ENCODE measurements at places on chromosomes 6 and 20.
A peak's percentile ranks its signal among the peaks of the same experiment; 100 is the strongest.

DNA sequence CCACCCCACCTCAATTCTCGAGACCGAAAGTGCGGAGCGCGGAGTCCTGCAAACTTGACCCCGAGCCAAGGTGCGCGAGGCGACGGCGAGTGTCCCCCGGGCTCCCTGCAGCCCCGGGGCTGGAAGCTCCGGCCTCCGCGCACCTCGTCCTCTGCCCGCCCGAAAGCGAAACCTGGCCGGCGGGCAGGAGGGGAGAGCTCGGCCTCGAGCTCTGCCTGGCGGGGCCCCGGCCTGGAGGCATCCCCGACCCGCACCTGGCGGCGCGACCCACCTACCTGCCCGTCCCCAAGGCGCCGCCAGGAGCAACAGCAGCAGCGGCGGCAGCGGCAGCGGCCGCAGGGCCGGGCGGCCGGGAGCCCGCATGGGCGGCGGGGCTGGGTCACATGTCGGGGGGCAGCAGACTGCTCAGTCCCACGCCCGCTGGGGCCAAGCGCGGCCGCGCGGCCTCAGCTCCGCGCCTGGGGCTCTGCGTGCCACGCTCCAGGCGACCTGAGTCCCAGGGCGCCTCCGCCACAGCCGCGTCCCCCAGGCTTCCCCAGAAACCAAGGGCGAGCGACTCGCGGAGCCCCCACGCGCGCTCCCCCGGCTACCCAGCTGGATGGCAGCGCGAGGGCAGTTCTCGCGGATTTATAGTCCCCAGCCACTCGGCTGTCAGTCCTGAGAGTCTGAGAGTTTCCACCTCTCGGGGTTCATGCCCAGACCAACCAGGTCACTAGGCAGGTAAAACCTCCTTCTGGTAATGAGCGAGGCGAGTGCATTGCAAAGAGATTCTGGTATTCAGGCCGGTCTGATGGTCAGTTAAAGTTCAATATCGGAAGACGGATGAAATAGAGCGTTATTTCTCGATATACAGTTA lies at the start of gene IL20RA:
IL20RA (minus strand) TSS at position 600 of the 856 bp plus-strand sequence; CDS start at position 363, 237 bp downstream.
- DNase-seq = peak; percentile 3

GRCh38 chr20:20259533-20259932 lies 108.4 kb upstream of the INSM1 start:
- DNase-seq = no peak

DNA sequence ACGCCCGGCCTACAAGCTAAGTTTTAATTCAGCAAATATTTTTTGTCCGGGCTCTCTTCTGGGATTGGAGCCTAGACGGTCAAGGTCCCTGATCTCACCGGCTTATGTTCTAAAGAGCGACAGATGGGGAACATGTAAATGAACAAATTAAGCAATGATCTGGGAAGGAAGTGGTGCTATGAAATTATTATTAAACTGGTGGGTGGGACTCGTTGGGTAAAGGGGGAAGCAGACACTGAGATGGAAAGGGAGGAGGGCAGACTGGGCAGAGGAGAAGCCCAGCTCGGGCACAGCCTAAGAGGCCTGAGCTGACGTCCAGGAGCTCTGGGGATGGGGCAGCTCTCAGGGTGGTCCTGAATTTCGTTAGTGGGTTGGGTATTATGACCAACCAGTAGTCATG lies 81.8 kb upstream of the AGPAT4 start:
- no peak for DNase-seq

- DNase-seq = no peak
Measured at GRCh38 chr6:39831701-39832100, 39.5 kb downstream of the DAAM2 start.

DNA sequence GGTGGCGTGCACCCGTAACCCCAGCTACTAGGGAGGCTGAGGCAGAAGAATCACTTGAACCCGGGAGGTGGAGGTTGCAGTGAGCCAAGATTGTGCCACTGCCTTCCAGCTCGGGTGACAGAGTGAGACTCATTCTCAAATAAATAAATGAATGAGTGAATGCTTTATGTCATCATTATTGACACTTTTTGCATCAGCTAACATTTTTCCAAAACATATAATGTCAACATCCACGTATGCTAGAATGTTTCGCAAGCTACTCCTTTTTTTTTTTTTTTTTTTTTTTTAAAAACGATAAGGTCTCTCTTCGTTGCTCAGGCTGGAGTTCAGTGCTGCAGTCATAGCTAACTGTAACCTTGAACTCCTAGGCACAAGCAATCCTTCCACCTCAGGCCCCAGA lies 72.2 kb downstream of the SENP6 start:
- no peak for DNase-seq

GRCh38 chr6:159169193-159169555 lies at the start of gene FNDC1:
FNDC1 (plus strand) TSS chr6:159169400; CDS start chr6:159169597, 197 bp downstream.
- DNase-seq = peak; percentile 21

- DNase-seq = no peak
Measured at GRCh38 chr6:96795481-96795880, 41.8 kb downstream of the GPR63 start.

GRCh38 chr20:31695849-31696804 lies 26.5 kb downstream of the BCL2L1 start:
- no peak for DNase-seq

DNA sequence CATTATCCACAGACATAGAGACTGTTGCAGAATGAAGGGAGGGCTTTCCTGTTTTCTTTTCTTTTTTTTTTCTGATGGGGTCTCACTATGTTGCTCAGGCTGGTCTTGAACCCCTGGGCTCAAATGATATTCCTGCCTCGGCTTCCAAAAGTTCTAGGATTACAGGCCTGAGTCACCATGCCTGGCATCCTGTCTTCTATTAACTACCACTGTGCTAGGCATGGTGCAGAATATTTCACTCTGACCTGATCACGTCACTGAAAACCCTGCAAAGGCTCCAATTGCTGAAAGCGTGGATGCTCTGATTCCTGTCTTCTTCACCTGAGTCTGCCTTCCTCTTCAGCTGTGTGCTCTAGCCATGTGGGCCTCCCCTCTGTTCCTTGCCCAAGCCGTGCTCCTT lies 8.5 kb upstream of the DNMT3B start:
- DNase-seq = no peak

- no peak for DNase-seq
Measured at GRCh38 chr20:5608442-5609161, 141.6 kb upstream of the SHLD1 start.

GRCh38 chr6:19734519-19734918 lies 102.7 kb upstream of the ID4 start:
- no peak for DNase-seq

Measured in CD4-positive, alpha-beta T cell treated with Interleukin-17A for 4 hours (primary cell).